Activated T-cell treated with anti-CD3 and anti-CD28 coated beads, Interleukin-2, amount 50 U/mL, for 4 hours (primary cell): ENCODE measurements at places on chromosomes 7 and 10.

- no peak for DNase-seq
These were observed 174.0 kb upstream of the PFKP start for GRCh38 chr10:2893158-2893845.

DNA sequence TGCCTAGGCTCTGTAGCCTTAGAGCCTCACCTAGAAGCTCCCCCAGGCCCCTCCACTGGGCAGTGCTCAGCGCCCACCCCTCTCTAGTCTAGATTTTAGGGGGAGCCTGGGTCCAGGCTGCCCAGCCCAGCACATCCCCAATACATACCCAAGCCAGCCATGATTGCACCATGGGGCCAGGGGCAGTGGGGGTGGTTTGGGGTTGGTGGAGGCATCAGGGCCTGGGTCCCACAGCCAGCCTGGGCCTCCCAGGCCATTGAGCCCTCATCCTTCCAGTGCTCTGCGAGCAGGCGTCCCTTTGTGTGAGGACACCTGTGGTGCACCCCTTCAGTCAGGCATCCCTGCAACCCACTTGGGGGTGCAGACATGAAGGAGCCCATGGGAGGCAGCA lies 76.9 kb upstream of the RET start:
- DNase-seq, result no peak

- DNase-seq, result no peak
These were observed 39.2 kb upstream of the HPS1 start for GRCh38 chr10:98485959-98486358.

GRCh38 chr7:130091999-130092398 lies 21.7 kb downstream of the KLHDC10 start:
- no peak for DNase-seq

DNA sequence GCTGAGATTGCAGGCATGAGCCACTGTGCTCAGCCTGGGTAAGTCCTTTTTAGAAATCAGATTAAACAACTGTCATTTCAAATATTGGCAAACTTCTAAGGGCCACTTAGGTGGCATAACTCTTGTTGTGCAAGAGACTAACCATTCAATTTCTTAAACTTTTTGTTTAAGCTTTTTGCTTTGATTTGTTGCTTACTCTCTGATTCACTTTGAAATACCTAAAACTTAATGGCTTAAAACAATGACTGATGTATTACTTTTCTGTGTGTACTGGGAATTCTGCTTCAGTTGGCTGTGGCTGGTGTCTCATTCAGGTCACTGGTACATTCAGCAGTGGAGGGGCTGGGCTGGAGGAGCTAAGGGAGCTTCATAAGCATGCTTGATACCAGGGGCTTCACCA lies 28.9 kb downstream of the ZNF25 start:
- DNase-seq, result no peak

DNA sequence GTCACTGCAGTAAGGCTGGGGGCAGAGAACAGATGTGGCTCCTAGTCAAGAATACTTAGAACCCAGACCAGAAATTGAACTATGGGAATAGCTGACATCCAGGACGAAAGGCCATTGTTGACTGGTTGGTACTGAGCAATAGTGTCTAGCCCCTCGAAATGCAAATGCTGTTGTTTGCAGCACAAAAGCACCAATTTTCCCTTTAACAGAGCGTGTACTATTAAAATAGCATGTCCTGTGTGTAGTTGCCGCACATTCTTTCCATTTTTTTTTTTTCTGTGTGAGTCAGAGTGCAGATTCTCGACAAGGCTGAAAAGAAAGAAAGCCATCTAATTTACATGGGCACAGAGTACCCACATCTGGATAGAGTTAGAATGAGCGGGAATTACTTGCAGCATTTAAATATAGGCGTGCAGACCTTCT lies 302.4 kb downstream of the PTEN start:
- no peak for DNase-seq

DNA sequence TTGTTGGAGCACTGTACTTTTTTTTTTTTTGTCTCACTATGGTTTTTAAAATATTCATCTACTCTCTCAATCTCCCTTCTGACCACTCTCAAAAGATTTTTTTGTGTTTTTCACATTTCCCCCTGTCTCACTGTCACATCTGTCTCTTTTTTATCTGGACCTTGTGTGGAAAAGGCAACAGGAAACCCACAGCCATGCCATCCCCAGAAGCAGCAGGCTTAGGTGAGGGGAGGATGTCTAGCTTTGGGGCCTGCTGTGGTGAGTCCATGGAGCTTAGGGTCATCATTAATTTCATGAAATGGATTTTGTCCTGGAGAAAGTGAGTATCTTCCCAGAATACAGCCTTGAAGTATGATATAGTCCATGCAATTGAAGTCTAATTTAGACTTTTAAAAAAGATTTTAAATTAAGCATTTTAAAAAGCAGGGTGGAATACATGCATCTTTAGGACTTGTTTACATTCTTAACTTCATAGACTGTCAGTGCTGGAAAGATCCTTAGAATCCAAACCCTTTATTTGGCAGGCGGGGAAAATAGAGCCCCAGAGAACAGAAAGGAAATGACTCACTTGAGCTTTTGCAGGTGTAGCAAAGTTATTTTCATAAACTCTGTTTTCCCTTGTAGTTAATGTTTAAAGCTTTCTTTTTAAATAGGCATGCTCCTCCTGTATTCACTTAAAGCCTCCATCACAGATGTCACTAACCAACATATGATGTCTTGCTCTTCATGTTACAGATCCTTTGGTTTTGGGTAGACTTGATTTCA lies 25.1 kb downstream of the MINDY4 start:
- no peak for DNase-seq

DNA sequence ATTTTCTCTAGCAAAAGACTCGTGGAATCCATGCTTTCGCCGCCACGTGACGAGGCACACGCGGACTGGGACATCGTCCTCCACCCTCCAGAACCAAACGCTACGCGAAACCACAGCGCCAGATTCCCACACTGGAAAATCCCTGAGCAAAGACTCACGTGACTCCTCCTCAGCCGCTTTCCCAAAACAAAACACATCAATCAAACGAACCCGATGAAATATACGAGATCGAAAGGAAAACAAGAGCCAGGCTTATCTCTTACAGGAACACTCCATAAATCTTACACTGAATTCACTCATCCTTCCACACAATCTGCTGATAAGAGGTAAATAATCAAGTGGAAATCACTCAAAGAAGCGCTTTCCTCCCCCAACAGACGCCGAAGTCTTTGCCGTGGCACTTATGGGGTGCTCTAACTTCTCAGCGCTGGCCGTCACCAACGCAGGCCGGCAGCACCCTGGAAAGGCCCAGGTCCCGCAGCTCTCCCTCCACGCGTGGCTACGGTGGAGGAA lies 23.8 kb downstream of the DIP2C start:
- DNase-seq, result no peak

DNA sequence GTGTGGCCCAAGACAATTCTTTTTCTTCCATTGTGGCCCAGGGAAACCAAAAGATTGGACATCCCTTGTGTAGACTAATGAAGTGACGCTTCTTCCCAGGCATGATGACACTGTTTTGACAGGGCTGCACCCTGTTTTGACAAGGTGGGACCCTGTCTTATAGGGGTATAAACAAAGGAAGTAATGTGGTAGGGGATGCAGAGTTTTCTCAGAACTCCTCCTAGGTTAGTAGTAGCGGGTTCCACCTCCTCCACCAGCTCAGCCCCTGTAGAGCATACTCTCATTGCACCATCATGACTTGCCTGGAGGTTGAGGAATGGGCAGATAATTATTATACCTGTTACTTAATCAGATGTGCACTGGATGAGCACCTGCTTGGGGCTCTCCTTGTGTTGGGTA lies 123.1 kb downstream of the CCNY start:
- no peak for DNase-seq

DNA sequence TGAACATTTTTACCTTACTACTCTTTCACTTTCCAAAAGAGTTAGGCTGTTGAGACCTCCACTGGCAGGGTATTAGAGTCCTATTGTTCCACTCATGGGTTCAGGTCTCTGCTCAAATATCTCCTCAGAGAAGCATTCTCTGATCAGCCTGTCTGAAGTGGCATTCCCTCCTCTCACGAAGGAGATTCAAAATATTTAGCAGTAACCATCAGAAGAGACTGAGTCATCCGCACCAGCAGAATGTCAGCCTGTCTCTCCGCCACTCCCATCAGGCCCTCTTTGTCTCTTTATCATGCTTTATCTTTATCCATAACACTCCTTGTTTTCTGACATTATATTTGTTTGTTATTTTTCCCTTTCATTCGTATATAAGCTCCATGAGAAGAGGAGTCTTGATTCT lies 79.1 kb downstream of the AASS start:
- no peak for DNase-seq

- no peak for DNase-seq
These were observed 29.0 kb upstream of the BMS1 start for GRCh38 chr10:42753507-42754154.

DNA sequence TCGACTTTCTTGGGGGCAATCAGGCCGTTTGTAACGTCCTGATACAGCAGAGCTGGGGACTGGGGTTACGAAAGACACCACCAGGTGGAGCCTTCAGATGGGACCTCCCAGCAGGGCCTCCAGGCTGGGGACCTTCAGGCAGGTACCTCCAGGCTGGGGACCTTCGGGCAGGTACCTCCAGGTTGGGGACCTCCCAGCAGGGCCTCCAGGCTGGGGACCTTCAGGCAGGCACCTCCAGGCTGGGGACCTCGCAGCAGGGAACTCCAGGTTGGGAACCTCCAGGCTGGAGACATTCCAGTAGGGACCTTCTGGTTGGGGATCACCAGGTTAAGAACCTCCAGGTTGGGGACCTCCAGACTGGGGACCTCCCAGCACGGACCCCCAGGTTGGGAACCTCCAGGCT lies 23.5 kb upstream of the GPR146 start:
- no peak for DNase-seq

DNA sequence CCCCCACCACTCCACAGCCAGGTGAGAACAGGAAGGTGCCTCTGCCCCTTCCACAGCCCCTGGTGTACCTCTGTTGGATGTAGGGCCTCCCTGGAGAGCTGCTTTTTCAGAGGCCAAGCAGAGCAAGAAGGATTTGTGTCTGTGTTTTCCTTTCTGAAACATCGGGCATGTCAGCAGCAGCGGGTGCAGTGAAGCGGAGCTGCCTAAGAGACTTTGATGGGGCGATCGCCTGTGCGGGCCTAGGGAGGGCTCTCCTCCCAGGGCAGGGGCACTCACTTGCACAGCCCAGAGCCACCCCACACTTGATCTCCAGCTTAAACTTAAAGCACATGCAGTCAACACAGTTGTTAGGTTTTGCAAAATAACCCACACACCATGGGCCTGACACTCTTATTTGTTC lies 324.7 kb downstream of the ACTR3B start:
- DNase-seq, result no peak

DNA sequence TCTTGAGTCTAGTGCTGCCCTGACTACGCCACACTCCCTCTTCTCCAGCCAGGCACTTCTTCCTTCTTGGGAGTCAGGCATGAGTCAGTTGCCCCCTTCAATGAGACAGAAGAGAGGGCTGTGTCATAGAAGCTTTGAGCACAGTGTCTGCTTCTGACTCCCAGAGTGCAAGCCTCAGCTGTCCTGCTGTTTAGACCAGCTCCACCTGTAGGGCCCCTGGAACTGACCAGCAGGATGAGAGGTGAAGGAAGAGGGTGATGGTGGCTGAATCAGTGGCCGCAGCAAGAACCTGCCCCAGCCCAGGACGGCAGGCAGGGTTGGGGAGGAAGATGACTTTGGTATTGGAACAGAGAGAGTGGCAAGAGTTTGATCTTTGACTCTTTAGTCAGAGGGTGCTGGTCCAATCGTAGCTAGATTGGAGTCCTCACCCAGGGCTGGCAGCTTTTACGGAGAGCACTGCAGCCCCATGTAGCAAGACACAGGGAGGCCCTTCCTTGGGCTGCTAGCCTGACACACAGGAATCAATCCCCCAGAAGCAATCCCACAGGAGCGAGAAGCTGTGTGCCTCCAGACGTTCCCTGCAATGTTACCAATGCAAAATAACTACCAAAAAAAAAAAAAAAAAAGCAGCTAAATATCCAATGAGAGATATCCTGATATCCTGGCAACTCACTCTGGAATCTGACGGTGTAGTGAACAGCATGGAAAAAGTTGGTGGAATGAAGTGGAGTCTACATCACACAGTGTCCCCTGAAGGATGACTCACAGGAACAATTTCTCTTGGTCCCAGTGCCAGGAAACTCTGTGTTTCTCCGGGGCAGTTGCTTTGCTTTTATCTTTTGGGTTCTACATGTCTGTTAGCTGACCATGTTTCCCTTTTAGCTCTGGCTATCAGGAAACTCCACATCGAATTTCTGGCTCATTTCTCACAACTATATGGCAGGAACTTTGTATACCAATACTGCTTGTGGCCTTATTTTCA lies 6.9 kb downstream of the C10orf62 start:
- no peak for DNase-seq

DNA sequence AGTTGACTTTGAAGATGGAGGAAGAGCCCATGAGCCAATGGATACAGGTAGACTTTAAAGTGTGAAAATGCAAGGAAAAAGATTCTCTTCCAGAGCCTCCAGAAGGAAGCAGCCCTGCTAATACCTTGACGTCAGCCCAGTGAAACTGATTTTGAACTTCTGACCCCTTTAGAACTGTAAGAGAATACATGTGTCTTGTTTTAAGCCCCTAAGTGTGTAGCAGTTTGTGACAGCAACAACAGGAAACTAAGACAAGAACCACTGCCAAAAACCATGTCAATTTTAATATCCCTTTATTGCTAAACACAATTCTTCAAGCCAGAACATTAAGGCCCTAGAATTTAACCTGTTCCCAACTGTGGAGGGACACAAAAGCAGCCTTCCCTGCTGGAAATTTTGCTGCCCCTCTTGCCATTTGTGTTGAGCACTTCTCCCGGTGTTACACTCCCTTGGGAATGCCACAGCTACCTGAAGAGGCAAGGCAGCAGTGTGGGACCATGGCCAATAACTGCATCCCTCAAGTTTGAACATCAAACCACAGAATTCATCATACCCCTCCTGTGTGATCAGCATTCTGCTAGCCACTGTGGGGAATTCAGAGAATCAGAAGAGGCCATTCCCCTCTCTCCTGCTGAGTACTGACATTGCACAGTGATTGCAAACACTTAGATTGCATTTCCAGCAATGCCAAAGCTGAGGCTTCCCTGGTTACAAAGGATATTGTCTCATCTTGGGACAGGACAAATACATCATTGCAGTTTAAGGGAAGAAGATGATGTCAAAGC lies 12.3 kb upstream of the CCDC172 start:
- DNase-seq, result no peak

DNA sequence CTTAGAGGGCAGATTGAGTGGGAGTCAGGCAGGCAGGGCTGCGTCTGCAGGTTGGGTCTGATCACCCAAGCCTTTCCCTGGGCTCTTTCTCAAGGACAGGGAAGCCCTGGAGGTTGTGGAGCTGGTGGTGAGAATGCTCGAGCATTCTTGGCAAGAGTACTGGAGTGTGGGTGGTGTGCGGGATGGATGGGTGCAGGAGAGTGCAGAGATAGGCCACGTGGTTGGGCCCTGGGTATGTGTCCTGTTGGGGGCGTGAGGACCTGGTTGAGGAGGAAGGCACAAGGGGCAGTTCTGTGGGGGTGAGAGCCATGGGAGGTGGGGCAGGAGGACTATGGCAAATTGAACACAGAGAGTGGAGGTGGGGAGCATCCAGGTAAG lies 135.9 kb downstream of the PTPN20 start:
- no peak for DNase-seq

- DNase-seq, result no peak
These were observed 494.3 kb downstream of the AUTS2 start for GRCh38 chr7:70092314-70093204.
